Breast epithelium (tissue), 4 donors: ENCODE measurements at places on chromosomes 7 and 10.

- DNase-seq, result no peak
Observed at GRCh38 chr10:131277969-131278368, 33.6 kb downstream of the TCERG1L start.

DNA sequence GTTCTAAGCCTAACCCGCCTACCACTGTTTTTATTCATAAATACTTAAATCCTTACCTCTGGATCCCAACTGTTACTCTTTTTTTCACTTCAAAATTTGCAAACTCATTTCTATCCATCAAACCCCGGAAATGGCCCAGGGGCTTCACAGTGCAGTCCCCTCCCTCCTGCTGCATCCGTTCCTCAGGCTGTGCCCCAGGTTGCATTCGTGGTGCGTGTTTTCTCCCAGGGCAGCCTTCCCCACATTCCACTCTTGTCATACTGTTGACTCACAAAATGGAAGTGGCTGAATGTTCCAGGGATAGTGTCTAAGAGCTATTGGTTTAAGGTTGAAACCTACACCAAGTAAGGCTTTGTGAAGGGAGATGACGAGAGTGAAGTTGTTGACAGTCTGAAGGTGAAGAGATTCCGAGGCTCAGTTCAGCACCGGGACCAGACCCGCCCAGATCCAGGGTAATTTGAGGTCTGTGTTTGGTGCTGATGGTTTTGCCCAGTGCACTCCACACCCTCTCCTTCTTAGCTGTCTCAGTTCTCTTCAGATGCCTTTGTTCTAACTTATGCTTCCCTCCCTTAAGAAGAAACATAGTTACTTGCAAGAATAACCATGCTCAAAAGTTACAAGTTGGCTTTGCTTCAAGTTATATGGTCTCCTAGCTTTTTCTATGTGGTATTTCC is 7.7 kb downstream of the INSIG1 start:
- no peak for DNase-seq

GRCh38 chr10:72251635-72252034 is 22.1 kb upstream of the DDIT4 start:
- DNase-seq, result no peak

- DNase-seq, result no peak
Observed at GRCh38 chr10:7950981-7951847, 103.3 kb upstream of the GATA3 start.

GRCh38 chr7:155017834-155018233 is 14.9 kb upstream of the PAXIP1 start:
- DNase-seq, result no peak

DNA sequence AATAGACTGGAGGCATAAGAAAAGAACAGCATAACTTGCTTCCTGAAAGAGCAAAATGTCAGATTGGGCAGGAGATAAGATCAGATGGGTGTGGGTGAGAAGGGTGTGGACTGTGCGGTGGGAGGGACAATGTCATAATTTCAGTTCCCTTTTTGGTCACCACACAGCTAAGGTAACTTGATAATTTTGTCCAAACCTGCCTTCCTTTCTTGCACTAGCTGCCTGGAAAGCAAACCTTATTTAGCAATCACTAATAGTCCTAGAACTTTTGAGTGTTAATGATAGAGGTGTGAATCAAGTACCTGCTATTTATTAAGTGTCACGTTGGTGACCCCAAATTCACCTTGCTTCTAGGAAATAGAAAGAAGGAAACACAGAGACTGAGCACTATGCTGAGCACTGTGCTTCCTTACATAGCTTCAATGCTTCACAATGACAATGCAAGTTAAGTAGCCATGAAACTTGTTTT is 72.4 kb upstream of the SP4 start:
- no peak for DNase-seq
